ENCODE measurements at places on chromosomes 3 and 15.

DNA sequence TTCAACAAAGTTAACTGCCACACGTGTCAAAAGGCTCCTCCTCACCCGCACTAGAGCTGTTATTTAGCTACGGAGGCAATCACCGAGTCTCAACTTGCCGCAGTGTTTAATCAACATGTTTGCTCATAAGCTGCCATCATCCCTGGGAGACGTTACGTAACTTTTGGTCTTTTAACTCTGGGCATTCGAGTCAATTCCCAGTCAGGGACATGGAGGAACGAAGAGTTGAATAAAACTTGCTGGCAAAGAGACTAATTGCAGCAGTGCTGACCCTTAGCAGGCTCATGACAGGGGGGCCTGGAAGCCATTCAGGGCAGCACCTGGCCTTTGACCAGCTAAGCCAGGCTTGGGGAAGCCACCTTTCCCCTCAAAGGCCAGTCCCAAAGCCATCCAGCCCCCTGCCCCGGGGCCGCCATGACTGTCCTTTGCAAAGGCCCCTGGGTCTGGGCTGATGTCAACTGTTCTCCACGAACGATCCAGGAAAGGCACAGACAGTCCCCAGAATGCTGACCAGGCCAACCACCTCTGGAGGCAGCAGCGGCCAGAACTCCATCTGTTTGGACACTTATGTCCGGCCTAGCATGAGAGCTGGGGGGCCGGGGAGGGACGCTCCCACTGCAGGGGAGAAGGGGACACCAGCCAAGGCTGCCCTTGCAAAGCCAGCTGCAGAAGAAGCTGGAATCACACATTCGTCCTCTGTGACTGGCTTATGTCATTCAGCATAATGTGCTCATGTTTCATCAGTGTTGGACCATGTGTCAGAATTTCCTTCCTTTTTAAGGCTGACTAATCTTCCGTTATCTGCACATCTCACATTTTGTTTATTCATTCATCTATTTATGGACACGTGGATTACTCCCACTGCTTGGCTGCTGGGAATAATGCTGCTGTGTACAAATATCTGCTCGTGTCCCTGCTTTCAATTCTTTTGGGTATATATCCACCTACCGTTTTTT lies 43.7 kb downstream of the PCSK6 start:
- no peak for DNase-seq

DNA sequence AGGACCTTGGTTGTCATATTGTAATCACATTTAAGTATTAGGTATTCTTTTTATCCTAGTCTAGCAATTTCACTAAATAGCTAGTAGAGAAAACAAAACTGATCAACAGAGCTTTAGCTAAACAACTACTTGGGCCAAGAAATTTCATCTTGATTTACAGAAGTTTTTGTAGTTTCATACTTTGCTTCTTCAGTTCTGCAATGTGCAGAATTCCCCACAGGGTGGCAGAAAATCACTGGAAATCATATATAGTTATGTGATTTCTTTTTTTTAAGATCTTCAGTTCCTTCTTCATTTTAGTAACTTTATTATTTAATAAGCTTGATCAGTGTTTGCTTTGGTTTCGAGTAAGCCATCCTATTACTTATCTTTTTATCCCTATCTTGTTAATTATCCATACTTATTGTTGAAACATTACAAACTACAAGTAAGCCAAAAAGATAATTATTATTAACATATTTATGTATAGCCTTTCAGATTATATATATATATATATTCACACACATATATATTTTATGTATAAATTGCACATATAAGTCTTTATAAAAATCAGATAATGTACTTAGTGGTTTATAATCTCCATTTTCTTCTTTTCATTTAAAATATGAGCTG lies 2.2 kb upstream of the BNIP2 start:
- peak; percentile 19 for DNase-seq

GRCh38 chr3:172261054-172261453 lies 187.2 kb downstream of the GHSR start:
- DNase-seq = no peak

- DNase-seq = no peak
These were observed 385.6 kb downstream of the SHQ1 start for GRCh38 chr3:72462595-72463011.

GRCh38 chr3:37913522-37913921 lies 51.8 kb downstream of the CTDSPL start:
- no peak for DNase-seq

- no peak for DNase-seq
These were observed 84.5 kb upstream of the STT3B start for GRCh38 chr3:31448035-31448881.

GRCh38 chr3:40741729-40742128 lies 217.0 kb downstream of the ZNF621 start:
- no peak for DNase-seq

- DNase-seq = no peak
These were observed 10.8 kb downstream of the PLD1 start for GRCh38 chr3:171799501-171799900.

DNA sequence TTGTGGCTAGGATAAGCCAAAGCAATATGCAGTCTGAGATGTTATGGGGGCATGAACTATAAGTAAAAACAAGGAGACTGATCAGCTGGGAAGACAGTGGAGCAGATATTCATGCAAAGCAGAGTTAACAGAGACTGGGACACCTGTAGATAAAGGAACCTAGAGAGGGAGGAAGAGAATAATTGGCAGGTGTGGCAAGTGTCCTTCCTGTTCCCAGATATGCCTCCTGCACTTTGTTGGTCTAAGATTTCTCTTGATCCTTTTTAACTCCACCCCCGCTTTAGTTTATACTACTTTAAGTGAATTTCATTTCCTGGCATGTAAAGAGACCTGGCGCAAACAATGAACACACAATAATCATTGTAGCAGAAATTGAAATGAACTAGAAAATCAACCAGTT lies 169.4 kb downstream of the CNTN6 start:
- no peak for DNase-seq

- no peak for DNase-seq
These were observed 126.8 kb upstream of the PFN2 start for GRCh38 chr3:150097588-150097890.

DNA sequence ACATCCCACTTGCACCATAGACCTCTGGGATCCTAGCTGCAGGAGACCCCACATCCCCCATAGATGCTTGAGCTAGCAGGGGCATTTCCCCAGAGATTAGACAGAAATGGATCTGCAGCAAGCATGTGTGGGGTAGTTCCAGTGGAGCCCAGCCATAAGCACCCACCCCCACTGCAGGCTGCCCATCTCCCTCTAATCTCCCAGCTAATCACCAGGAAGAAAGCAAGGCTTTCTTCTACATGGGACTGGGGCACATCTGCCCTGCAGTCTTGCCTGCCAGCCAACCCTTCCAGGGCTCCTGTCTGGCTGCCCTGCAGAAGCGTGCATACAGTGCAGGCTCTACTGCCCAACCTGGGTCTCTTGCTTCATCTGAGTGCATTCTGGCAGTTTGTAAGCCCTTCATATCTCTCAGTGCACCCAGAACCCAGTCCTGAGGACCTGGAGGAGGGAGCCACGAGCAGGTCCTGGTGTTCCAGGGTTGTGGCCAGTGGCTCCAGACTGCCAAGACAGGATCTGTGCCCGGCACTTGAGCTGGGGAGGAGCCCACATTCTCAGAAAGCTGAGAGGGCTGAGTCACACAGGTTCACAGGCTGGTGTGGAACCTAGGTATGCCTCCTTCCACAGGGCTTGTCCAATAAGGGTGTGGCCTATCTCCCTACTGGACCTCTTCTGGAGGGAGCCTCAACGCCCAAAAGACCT lies 49.9 kb upstream of the IGSF11 start:
- no peak for DNase-seq

- DNase-seq = no peak
These were observed 5.3 kb downstream of the RNF168 start for GRCh38 chr3:196498297-196498696.
